Mesenteric fat pad (tissue), 1 donor: ENCODE measurements at places on chromosomes 5 and 9. TPM values are rescaled to one million over a fixed set of nuclear protein-coding genes. Genes with fewer than 3 reads are reported as not detected.

KLF4 gene
- total RNA-seq = 386 TPM

ANKRD20A1 gene
- total RNA-seq = 2.2 TPM

GRCh38 chr5:135880278-135880677, 15.4 kb downstream of the IL9 start:
- no peak for DNase-seq

GRCh38 chr9:68932458-68932857, 81.5 kb downstream of the PRKACG start:
- no peak for DNase-seq

DNA sequence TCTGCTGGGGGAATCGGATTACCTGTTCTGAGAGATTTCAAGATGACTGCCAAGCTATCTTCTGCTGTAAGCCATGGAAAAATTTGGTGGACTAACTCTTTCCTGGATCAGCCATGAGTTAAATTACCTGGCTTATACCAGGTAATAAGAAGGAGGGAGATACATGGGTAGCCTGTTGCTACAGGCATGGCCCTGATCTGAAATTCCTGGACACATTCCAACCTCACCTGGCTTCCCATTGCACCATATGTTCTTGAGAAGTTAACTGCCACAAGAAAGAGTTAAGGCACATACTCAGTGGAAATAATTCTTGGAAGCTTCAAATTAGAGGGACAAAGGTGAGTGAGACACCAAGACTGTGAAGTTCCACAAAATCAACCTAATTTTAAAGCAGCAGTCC, 371.3 kb downstream of the ACTL7B start:
- DNase-seq = no peak

GRCh38 chr5:57181154-57181553, 7.3 kb downstream of the GPBP1 start:
- no peak for DNase-seq

- no peak for DNase-seq
These were observed 14.5 kb downstream of the C9orf43 start for GRCh38 chr9:113425072-113425471.
